ENCODE measurements at places on chromosomes 3 and 15. TPM values are rescaled to one million over a fixed set of nuclear protein-coding genes. Genes with fewer than 3 reads are reported as not detected.

- H3K27ac ChIP-seq = no peak overlapping the region
- H3K36me3 ChIP-seq = no peaks in the 10 kb centered on the region
- no peak for DNase-seq
- H3K27me3 ChIP-seq = no peaks in the 10 kb centered on the region
- no peak overlapping the region for H3K4me3 ChIP-seq
These were observed 793.0 kb downstream of the MCTP2 start for GRCh38 chr15:95024351-95024750.

- H3K4me3 ChIP-seq = peak overlapping the region; percentile 97
- H3K27me3 ChIP-seq = no peaks in the 10 kb centered on the region
- H3K36me3 ChIP-seq = peaks cover 19% of the 10 kb centered on the region
- H3K27ac ChIP-seq = peak overlapping the region; percentile 97
These were observed 1.5 kb upstream of the MYNN start for GRCh38 chr3:169771497-169772304.

GRCh38 chr3:185028121-185028520, 124.7 kb downstream of the C3orf70 start:
- no peaks in the 10 kb centered on the region for H3K36me3 ChIP-seq
- no peak overlapping the region for H3K4me3 ChIP-seq
- no peaks in the 10 kb centered on the region for H3K4me1 ChIP-seq

DNA sequence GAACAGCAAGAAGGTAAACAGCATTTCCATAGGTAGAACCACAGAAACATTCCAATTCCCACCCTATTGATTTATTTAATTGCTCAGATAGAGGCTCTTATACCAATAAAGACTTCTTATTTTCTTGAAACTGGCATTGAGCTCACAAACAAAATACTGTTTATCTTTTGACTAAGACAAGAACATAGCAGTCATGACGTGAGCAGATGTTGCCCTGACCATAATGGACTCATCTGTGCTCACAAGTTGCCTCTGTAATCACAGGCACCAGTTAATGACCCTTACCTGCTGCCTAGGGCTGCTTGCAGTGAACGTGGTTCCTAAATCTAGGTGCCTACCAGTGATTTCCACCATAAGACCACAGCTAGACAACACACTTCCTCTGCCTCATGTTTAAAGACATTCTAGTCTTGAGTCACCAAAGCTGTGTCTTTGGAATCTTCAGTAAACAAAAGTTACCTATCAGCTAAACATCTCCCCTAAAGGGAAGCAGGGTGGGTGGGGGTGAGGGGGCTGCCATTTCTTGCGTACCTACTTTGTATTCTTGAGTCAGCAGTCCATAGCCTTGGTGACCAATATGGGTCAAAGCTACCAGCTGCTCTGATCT, 2.1 kb downstream of the FYCO1 start:
- H3K27ac ChIP-seq = peak overlapping the region; percentile 4
- H3K27me3 ChIP-seq = no peaks in the 10 kb centered on the region
- no peak overlapping the region for H3K4me3 ChIP-seq
- H3K36me3 ChIP-seq = no peaks in the 10 kb centered on the region

- no peak overlapping the region for H3K4me3 ChIP-seq
- H3K27ac ChIP-seq = no peak overlapping the region
- no peaks in the 10 kb centered on the region for H3K4me1 ChIP-seq
These were observed 112.8 kb upstream of the TMEM108 start for GRCh38 chr3:132925256-132925930.

DNA sequence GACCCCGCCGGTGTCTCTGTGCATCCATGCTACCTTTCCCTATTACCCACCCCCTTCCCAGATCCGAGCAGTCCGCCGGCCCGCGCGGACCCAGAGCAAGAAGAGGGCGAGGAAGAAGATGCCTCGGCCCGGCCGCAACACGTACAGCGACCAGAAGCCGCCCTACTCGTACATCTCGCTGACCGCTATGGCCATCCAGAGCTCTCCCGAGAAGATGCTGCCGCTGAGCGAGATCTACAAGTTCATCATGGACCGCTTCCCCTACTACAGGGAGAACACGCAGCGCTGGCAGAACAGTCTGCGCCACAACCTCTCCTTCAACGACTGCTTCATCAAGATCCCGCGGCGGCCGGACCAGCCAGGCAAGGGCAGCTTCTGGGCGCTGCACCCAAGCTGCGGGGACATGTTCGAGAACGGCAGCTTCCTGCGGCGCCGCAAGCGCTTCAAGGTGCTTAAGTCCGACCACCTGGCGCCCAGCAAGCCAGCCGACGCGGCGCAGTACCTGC, 788 bp downstream of the FOXB1 start:
- no peak overlapping the region for H3K27ac ChIP-seq
- H3K4me3 ChIP-seq = peak overlapping the region; percentile 55
- H3K36me3 ChIP-seq = no peaks in the 10 kb centered on the region
- H3K27me3 ChIP-seq = peaks cover 81% of the 10 kb centered on the region

- H3K4me3 ChIP-seq = no peak overlapping the region
- H3K27ac ChIP-seq = no peak overlapping the region
- no peak for DNase-seq
- H3K4me1 ChIP-seq = peaks cover 23% of the 10 kb centered on the region
- H3K36me3 ChIP-seq = no peaks in the 10 kb centered on the region
These were observed 60.7 kb upstream of the HEG1 start for GRCh38 chr3:125116311-125117080.

Gene PLA2G4D
- polyA plus RNA-seq = not detected

Gene MYZAP
- 2.8 TPM for polyA plus RNA-seq

Gene LEKR1
- 0.94 TPM for polyA plus RNA-seq

Gene MYO5C
- 0.54 TPM for polyA plus RNA-seq

Data from B cell (primary cell).